ENCODE measurements at places on chromosomes 16 and 17.

DNA sequence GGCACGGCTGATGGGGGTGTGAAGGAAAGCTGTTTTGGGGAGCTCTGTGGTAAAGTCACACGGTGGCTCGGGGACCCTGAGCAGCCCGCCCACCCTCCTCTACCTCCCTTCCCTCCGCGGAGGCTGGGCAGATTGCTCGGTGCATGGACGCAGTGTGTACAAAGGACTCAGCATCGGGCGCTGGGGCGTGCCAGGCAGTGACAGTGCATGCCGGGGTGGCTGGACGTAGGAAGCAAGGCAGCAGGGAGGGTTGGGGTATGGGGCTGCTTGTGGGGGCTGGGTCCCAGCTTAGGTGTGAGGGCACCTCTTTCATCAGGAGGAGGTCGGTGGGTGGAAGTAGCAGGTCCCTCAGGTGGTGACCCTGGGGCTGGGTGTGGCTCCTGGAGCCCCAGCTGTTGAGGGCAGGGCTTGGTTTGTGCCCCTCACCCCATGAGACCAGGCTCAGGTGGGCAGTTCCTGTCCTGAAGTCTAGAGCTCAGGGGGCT, 159.9 kb upstream of the GSE1 start:
- no peaks in the 10 kb centered on the region for H3K36me3 ChIP-seq
- H3K4me3 ChIP-seq, result no peak overlapping the region
- no peak overlapping the region for H3K27ac ChIP-seq
- no peak for DNase-seq
- H3K4me1 ChIP-seq, result peaks cover 56% of the 10 kb centered on the region

GRCh38 chr16:72091217-72091616, 2.2 kb downstream of the TXNL4B start:
- H3K27me3 ChIP-seq, result no peaks in the 10 kb centered on the region
- no peak for DNase-seq
- peak overlapping the region; percentile 99 for H3K4me3 ChIP-seq
- no peak overlapping the region for H3K27ac ChIP-seq
- H3K36me3 ChIP-seq, result peaks cover 42% of the 10 kb centered on the region

DNA sequence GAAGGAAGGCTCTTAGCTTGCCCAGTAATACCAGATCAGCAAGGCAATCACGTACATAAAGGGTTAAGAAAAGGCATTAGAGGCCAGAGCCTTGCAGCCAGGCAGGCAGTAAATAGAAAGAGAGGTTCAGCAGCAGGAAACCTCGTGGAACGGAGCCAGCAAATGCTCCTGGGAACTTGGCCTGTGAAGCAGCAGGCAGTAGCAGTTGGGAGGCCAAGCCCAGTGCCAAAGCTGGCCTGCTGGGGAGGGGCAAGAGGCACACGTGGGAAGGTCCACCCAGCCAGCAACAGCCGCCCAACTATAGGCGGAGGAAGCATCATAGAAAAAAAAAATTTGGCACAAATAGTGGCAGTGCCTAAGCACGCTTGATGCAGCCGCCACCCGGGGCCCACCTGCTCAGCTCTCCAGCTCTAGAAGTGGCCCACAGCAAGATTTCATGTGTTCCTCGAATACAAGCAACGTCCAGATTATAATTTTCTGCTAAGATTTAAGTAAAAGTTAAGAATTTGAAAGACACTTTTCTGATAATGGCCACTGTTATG, 2339.5 kb downstream of the TP53TG3F start:
- DNase-seq, result no peak
- H3K4me3 ChIP-seq, result no peak overlapping the region
- no peaks in the 10 kb centered on the region for H3K36me3 ChIP-seq
- H3K4me1 ChIP-seq, result no peaks in the 10 kb centered on the region

DNA sequence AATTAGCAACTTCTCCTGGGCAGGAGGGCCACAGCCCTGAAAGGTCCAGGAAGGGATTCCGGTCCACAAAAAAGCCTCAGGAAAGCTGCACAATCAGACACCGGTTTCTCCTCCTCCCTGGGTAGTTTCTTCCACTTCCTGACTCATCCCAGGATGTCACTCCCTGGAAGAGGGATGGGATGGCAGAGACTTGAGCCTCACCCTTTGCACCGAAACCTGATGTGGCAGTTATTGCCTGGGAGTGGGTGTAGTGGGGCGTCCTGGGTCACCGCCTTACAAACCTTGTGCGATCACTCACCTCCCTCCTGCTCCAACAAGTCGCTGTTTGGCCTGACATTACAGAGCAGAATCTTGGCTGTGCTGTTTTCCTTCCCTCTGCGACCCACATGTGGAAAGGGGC, 70.8 kb downstream of the LYRM1 start:
- H3K36me3 ChIP-seq, result no peaks in the 10 kb centered on the region
- peak; percentile 40 for DNase-seq
- H3K27ac ChIP-seq, result peak overlapping the region; percentile 88
- H3K4me1 ChIP-seq, result peaks cover 58% of the 10 kb centered on the region

DNA sequence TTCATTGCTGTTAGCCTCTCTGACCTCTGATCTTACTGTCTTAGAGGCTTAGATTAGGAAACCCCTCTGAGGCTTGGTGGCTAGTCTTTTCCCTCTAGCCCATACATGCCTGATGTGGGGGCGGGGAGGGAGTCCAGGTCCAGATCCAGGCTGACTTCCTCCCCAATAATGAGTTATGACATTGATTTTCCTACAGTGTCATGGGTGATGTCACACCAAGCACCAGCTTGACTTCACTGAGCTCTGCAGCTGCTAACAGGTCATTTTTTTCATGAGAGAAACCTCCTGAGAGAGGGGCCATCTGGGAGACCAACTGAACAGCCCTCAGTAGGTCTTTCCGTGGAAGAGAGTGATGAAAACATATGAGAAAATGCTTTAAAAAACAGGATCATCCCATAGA, 180.2 kb upstream of the N4BP1 start:
- H3K27ac ChIP-seq, result peak overlapping the region; percentile 72
- H3K4me3 ChIP-seq, result no peak overlapping the region
- peaks cover 3% of the 10 kb centered on the region for H3K27me3 ChIP-seq
- peaks cover 20% of the 10 kb centered on the region for H3K4me1 ChIP-seq
- DNase-seq, result no peak

DNA sequence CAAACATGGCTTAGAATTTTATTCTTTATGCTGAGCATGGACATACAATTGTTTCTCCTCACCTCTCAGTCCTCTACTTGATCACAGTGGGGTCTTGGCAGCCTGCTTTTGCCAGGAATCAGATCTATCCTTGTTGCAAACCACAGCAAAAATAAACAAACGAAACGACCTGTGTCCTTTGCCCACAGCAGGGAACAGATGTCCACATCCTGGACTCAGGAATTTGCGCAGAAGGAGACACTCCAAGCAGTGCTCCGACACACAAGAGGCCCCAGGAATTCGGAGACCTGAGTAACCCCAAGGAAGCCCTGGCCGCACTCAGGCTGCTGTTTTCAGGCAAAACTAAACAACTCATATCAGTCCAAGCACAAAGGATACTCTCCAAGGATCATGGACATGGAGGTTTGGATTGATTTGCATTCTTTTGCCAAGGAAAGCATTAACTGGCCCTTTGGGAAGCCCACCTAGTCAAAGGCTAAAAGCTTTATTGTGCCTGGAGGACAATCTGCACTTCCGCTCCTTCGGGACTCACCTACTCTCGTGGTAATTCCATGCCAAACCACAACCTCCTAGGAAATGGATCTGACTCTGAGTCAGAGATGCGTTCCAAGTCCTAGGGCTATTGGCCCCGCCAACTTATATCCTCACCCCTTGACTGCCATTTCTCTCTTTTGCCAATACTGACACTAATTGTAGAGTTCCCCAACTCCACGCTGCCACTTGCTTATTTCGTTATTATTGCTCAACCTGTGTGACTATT, 271.1 kb upstream of the CDH11 start:
- no peak for DNase-seq
- peaks cover 3% of the 10 kb centered on the region for H3K27me3 ChIP-seq
- H3K4me3 ChIP-seq, result no peak overlapping the region
- H3K27ac ChIP-seq, result no peak overlapping the region

DNA sequence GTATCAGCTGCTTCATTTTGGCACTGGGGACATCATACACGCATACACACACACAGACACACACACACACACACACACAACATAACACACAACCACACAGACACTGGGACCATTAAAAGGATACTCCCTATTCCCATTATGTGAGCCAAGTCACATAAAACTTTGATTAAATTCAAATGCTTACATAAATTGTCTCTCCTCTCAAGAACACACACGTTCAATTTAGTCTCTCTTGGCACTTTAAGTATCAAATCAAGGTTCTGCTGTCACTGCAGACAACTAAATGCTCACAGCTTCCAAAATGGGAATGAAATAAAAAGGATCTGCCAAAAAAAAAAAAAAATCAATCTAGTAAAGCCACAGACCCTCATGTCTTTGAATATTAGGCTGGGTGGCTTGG, 184.9 kb downstream of the RBFOX1 start:
- H3K27me3 ChIP-seq, result peaks cover 10% of the 10 kb centered on the region
- H3K36me3 ChIP-seq, result peaks cover 4% of the 10 kb centered on the region
- H3K4me3 ChIP-seq, result no peak overlapping the region
- H3K4me1 ChIP-seq, result peaks cover 16% of the 10 kb centered on the region
- no peak overlapping the region for H3K27ac ChIP-seq

DNA sequence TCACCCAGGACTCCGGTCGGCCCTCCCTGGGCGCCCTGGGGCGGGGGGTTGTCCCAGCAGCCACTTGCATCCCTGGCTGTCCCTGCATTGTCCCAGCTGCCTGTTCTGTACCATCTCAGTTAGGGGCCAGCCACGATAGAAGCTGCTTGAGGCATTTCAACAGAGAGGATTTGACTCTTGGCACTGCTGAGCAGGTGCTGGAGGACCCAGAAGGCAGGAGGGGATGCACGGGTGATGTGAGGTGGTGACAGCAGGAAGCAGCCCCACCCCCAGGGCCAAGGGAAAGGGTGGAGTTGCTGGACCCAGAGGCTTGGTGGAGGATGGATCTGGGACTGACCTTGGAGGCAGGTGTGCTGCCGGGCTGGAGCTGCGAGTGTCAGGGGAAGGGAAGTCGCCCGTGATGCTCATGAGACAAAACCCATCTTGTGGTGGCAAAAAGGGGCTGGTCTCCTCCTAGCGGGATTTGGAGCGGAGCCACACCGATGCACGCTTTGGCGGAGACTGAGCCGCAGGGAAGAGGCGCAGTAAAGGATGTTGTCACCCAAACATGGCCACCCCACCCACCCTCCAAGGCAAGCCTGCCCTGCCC, 188.0 kb upstream of the GSE1 start:
- no peaks in the 10 kb centered on the region for H3K36me3 ChIP-seq
- H3K27me3 ChIP-seq, result peaks cover 90% of the 10 kb centered on the region
- no peak overlapping the region for H3K27ac ChIP-seq
- peak; percentile 2 for DNase-seq
- peaks cover 31% of the 10 kb centered on the region for H3K4me1 ChIP-seq

GRCh38 chr17:71809537-71809936, 311.3 kb upstream of the SOX9 start:
- DNase-seq, result no peak
- peaks cover 13% of the 10 kb centered on the region for H3K4me1 ChIP-seq
- peaks cover 6% of the 10 kb centered on the region for H3K27me3 ChIP-seq
- no peaks in the 10 kb centered on the region for H3K36me3 ChIP-seq
- no peak overlapping the region for H3K4me3 ChIP-seq

GRCh38 chr17:50219342-50219741, 17.9 kb upstream of the COL1A1 start:
- DNase-seq, result no peak
- H3K27ac ChIP-seq, result peak overlapping the region; percentile 97
- H3K4me1 ChIP-seq, result peaks cover 60% of the 10 kb centered on the region
- H3K27me3 ChIP-seq, result peaks cover 8% of the 10 kb centered on the region
- H3K36me3 ChIP-seq, result no peaks in the 10 kb centered on the region

DNA sequence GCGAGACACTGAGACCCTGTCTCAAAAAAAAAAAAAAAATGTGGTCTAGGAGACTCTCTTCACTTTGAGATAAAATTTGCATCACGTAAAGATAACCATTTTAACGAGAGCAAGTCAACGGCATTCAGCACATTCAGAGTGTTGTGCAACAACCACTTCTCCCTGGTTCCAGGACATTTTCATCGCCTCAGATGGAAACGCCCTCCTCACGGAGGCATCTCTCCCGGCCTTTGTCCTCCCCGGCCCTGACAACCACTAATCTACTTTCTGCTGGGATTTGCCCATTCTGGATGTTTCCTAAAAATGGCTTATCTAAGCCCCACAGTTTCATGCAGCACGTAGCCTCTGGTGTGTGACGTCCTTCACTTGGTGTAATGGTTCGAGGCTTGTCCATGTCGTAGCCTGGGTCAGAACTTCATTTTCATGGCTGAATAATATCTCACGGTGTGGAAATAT, 6.4 kb upstream of the NPRL3 start:
- H3K4me3 ChIP-seq, result no peak overlapping the region
- peaks cover 17% of the 10 kb centered on the region for H3K4me1 ChIP-seq
- H3K27me3 ChIP-seq, result peaks cover 71% of the 10 kb centered on the region
- DNase-seq, result no peak
- H3K27ac ChIP-seq, result no peak overlapping the region

DNA sequence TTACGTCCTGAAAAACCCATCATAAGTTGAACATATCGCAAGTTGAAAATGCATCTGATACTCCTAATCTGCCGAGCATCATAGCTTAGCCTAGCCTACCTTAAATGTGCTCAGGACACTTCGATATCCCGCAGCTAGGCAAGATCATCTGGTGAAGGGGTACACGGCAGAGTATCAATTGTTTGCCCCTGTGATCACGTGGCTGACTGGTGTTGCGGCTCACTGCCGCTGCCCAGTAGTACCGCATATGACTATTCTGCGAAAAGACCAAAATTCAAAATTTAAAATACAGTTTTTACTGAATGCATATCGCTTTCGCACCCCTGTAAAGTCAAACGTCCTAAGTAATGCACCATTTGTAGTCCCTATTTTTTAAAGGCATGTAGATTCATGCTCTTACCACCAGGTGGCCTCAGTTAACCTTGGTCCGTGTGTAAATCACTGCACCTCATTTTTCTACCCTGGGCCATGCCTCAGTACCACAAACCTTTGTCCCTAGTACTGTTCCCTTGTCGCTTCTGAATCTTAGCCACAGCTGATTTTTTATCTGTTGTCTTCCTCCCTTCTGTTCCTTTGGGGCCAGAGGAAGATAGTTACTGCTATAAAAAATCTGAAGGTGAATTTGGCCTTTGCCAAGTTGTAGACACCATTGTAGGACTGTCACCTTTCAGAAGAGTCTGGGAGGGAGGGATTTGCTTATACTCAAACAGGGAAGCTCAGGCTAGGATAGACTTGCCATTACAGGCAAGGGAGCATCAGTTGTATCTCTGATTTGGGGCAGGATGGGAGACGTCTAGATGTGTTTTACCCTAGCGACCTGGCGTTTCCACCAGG, 34.4 kb downstream of the WWP2 start:
- DNase-seq, result peak; percentile 36
- H3K4me1 ChIP-seq, result peaks cover 51% of the 10 kb centered on the region
- H3K4me3 ChIP-seq, result peak overlapping the region; percentile 30

GRCh38 chr17:34370997-34371395, 8.0 kb upstream of the CCL1 start:
- no peak overlapping the region for H3K4me3 ChIP-seq
- H3K4me1 ChIP-seq, result peaks cover 17% of the 10 kb centered on the region
- no peak for DNase-seq
- H3K27me3 ChIP-seq, result peaks cover 12% of the 10 kb centered on the region

GRCh38 chr17:309361-309888, 43.2 kb downstream of the RPH3AL start:
- DNase-seq, result peak; percentile 81
- no peak overlapping the region for H3K4me3 ChIP-seq
- peaks cover 40% of the 10 kb centered on the region for H3K4me1 ChIP-seq
- peaks cover 18% of the 10 kb centered on the region for H3K27me3 ChIP-seq
- H3K36me3 ChIP-seq, result peaks cover 2% of the 10 kb centered on the region
- no peak overlapping the region for H3K27ac ChIP-seq

All from nephron progenitor cell (in vitro differentiated cells).